ENCODE measurements at places on chromosomes 7 and 10. TPM values are rescaled to one million over a fixed set of nuclear protein-coding genes. Genes with fewer than 3 reads are reported as not detected.

DNA sequence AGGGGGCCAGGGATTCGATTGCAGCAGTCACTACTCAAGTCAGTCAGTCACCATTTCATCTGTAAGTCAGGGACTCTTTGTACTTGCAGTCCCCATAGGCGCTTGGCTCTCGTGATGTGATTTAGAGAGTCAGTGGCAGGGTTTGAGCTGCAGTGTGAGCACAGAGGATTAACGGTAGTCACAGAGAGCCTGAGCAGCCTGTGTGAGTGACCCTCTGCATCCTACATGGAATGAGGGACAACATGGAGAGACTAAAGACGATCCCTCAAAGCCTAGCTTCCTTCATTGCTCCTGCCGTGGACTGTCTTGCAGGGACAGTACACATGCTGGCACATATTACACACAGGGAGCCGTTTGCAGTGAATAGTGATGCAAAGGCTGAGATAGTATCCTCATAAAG lies 56.3 kb downstream of the PRPF18 start:
- H3K4me1 ChIP-seq = peaks cover 3% of the 10 kb centered on the region
- H3K27me3 ChIP-seq = no peaks in the 10 kb centered on the region
- H3K36me3 ChIP-seq = peaks cover 67% of the 10 kb centered on the region
- no peak overlapping the region for H3K4me3 ChIP-seq

HABP2 gene
- not detected for total RNA-seq

TRPV5 gene
- total RNA-seq = not detected

DNA sequence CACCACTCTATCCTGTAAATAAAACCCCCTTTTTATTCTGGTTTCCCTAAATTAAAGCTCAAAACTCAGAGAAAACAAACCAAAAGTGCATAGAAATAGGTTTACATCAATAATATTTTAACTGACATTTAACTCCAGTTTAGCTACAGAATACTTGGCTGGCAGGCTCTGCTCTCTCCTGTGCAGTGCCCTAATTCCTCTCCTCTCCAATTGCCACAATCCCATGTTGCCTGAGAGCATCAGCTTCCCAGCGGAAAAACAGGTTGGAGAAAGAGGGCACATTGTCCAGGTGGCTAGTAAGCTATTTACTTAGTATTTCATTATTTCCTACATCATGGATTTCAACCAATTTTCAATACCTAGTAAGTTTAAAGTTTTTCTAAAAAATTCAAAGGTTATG lies 8.7 kb downstream of the SEMA3E start:
- DNase-seq = no peak
- H3K4me1 ChIP-seq = no peaks in the 10 kb centered on the region
- no peak overlapping the region for H3K4me3 ChIP-seq
- no peaks in the 10 kb centered on the region for H3K36me3 ChIP-seq
- H3K27me3 ChIP-seq = no peaks in the 10 kb centered on the region
- no peak overlapping the region for H3K27ac ChIP-seq

DNA sequence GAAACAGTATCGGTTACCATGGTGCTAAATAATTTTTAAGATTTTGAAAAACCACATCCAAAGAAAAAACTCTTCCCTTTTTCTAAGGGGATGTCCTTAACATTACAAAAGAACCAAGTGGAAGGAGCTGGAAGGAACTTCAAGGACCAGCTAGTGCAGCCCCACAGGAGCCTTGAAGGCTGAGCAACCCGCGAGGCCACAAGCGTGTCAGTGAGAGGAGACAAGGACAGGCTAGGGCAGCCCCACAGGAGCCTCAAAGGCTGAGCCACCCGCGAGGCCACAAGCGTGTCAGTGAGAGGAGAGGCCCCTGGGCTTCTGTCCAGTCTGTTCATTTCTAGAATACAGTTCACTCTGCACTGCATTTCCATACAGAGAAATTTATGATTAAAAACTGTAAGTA lies 80.1 kb upstream of the ATP6V0A4 start:
- no peaks in the 10 kb centered on the region for H3K27me3 ChIP-seq
- H3K4me1 ChIP-seq = peaks cover 19% of the 10 kb centered on the region
- no peak overlapping the region for H3K27ac ChIP-seq
- peaks cover 3% of the 10 kb centered on the region for H3K36me3 ChIP-seq

GRCh38 chr10:122301055-122301810 lies 30.1 kb downstream of the BTBD16 start:
- no peak overlapping the region for H3K27ac ChIP-seq
- peaks cover 4% of the 10 kb centered on the region for H3K4me1 ChIP-seq
- peaks cover 7% of the 10 kb centered on the region for H3K27me3 ChIP-seq
- no peaks in the 10 kb centered on the region for H3K36me3 ChIP-seq

- peaks cover 19% of the 10 kb centered on the region for H3K4me1 ChIP-seq
- no peak for DNase-seq
- no peak overlapping the region for H3K4me3 ChIP-seq
- no peak overlapping the region for H3K27ac ChIP-seq
- H3K36me3 ChIP-seq = peaks cover 28% of the 10 kb centered on the region
Observed at GRCh38 chr10:31359979-31360378, 41.0 kb downstream of the ZEB1 start.

GRCh38 chr7:108203537-108203936 lies 73.4 kb upstream of the LAMB4 start:
- peaks cover 4% of the 10 kb centered on the region for H3K36me3 ChIP-seq
- H3K27ac ChIP-seq = no peak overlapping the region
- no peak overlapping the region for H3K4me3 ChIP-seq
- no peaks in the 10 kb centered on the region for H3K4me1 ChIP-seq

STEAP1B gene
- 0.18 TPM for total RNA-seq

DNA sequence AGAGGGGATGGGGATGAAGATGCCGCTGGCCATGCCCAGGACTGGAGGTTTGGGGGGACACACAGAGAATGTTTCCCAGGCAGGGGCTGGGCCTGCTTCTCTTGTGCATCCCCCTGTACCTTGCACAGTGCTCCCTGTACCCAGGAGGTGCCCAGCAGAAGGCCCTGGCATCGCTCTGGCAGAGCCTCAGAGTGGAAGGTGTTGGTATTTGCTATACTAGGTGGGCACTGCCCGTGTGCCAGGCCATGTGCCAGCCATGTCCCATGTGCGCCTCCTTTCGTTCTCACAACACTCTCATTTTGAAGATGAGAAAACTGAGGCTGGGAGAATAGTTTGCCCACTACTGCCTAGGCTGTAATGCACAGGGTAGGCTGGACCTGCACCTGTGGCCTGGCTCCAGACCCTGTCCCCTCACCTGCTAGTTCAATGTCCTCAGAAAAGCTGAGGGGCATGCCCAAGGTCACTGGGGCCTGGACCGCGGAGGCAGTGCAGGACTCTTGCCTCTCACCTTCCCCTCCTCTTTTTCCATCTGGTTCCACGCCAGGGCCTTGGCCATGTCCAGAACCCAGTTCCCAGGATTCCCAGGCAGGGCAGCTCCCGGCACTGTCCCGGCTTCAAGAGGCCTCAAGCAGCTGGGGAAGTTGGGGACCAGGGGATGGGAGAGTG lies 64.7 kb downstream of the GOLGA7B start:
- DNase-seq = no peak
- no peaks in the 10 kb centered on the region for H3K36me3 ChIP-seq
- no peak overlapping the region for H3K27ac ChIP-seq
- H3K4me1 ChIP-seq = peaks cover 6% of the 10 kb centered on the region
- no peak overlapping the region for H3K4me3 ChIP-seq
- peaks cover 16% of the 10 kb centered on the region for H3K27me3 ChIP-seq

- H3K27me3 ChIP-seq = no peaks in the 10 kb centered on the region
- peaks cover 2% of the 10 kb centered on the region for H3K36me3 ChIP-seq
- no peaks in the 10 kb centered on the region for H3K4me1 ChIP-seq
- DNase-seq = no peak
Observed at GRCh38 chr10:93913706-93914105, 19.9 kb downstream of the SLC35G1 start.

CYP3A5 gene
- not detected for total RNA-seq

MLXIPL gene
- not detected for total RNA-seq

- no peak for DNase-seq
- no peaks in the 10 kb centered on the region for H3K4me1 ChIP-seq
- peaks cover 32% of the 10 kb centered on the region for H3K27me3 ChIP-seq
- no peak overlapping the region for H3K4me3 ChIP-seq
- no peak overlapping the region for H3K27ac ChIP-seq
Observed at GRCh38 chr10:24444337-24444736, 235.4 kb downstream of the KIAA1217 start.

CTAGE4 gene
- 1.8 TPM for total RNA-seq

GBX1 gene
- not detected for total RNA-seq

WDR86 gene
- not detected for total RNA-seq

DNA sequence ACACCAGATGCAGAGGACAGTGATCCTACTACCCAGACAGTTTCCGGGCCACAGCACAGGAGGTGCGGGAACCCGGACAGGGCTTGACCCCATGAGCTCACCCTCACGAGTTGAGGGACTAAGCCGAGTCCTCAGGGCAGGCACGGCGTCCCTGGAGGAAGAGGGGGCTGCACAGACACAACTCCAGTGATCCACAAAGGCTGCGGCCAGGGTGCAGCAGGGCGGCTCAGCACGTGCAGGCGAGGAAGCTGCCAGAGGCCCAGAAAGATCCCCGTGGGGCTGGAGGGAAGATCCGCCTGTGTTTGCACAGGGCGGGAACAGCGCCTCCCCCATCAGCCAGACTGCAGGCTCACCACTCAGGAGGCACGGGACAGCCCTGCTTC lies 45.9 kb upstream of the TMEM72 start:
- DNase-seq = no peak
- peaks cover 16% of the 10 kb centered on the region for H3K4me1 ChIP-seq
- H3K36me3 ChIP-seq = no peaks in the 10 kb centered on the region
- H3K27me3 ChIP-seq = peaks cover 51% of the 10 kb centered on the region

- H3K27me3 ChIP-seq = no peaks in the 10 kb centered on the region
- no peak overlapping the region for H3K4me3 ChIP-seq
- H3K4me1 ChIP-seq = no peaks in the 10 kb centered on the region
- no peak for DNase-seq
Observed at GRCh38 chr7:48471196-48471595, 299.9 kb downstream of the ABCA13 start.

GRCh38 chr7:44846816-44847508 lies 925 bp downstream of the H2AZ2 start:
- H3K4me1 ChIP-seq = peaks cover 52% of the 10 kb centered on the region
- peaks cover 29% of the 10 kb centered on the region for H3K36me3 ChIP-seq
- no peaks in the 10 kb centered on the region for H3K27me3 ChIP-seq
- DNase-seq = no peak

GRCh38 chr7:91128683-91129348 lies 135.4 kb upstream of the FZD1 start:
- no peaks in the 10 kb centered on the region for H3K27me3 ChIP-seq
- no peak for DNase-seq
- H3K36me3 ChIP-seq = no peaks in the 10 kb centered on the region

- H3K27me3 ChIP-seq = no peaks in the 10 kb centered on the region
- no peak for DNase-seq
- H3K36me3 ChIP-seq = no peaks in the 10 kb centered on the region
- no peak overlapping the region for H3K4me3 ChIP-seq
- H3K27ac ChIP-seq = no peak overlapping the region
Observed at GRCh38 chr10:52368725-52369124, 54.6 kb downstream of the DKK1 start.

GRCh38 chr7:33087858-33088257 lies 21.3 kb downstream of the RP9 start:
- H3K27me3 ChIP-seq = peaks cover 3% of the 10 kb centered on the region
- H3K27ac ChIP-seq = no peak overlapping the region
- no peak overlapping the region for H3K4me3 ChIP-seq
- H3K4me1 ChIP-seq = no peaks in the 10 kb centered on the region

IRF5 gene
- 4.0 TPM for total RNA-seq

- no peaks in the 10 kb centered on the region for H3K36me3 ChIP-seq
- H3K27me3 ChIP-seq = peaks cover 6% of the 10 kb centered on the region
- H3K27ac ChIP-seq = no peak overlapping the region
- no peak for DNase-seq
- H3K4me3 ChIP-seq = no peak overlapping the region
- H3K4me1 ChIP-seq = no peaks in the 10 kb centered on the region
Observed at GRCh38 chr7:103576641-103577040, 130.6 kb upstream of the SLC26A5 start.

GRCh38 chr7:33186192-33186591 lies 56.8 kb downstream of the BBS9 start:
- DNase-seq = no peak
- no peaks in the 10 kb centered on the region for H3K27me3 ChIP-seq
- no peaks in the 10 kb centered on the region for H3K36me3 ChIP-seq

PNLIPRP3 gene
- total RNA-seq = not detected

MSANTD7 gene
- total RNA-seq = 26.5 TPM

GRCh38 chr7:1059200-1060091 lies 15.1 kb downstream of the GPR146 start:
- H3K4me1 ChIP-seq = peaks cover 11% of the 10 kb centered on the region
- H3K27me3 ChIP-seq = no peaks in the 10 kb centered on the region
- no peak overlapping the region for H3K27ac ChIP-seq
- no peak for DNase-seq

GRCh38 chr10:73962386-73962785 lies 35.5 kb upstream of the VCL start:
- peaks cover 3% of the 10 kb centered on the region for H3K27me3 ChIP-seq
- no peak overlapping the region for H3K4me3 ChIP-seq
- H3K27ac ChIP-seq = no peak overlapping the region

DNA sequence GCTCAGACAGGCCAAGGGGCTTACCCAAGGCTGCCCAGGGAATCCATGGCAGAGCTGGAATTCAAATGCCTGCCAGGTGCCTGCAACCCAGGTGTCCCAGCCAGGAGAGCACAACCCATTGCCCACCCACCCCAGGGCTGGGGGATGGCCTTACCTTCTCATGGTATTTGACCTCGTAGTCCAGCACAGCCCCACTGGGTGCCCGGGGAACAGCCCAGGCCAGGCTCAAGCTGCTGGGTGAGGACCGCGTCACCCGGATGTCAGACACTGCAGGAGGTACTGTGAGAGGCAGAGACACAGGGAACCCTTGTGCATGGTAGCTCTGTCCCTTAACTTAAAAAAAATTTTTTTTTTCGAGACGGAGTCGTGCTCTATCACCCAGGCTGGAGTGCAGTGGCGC lies 9.0 kb downstream of the EPHB4 start:
- H3K4me1 ChIP-seq = no peaks in the 10 kb centered on the region
- no peak overlapping the region for H3K27ac ChIP-seq
- DNase-seq = no peak
- no peaks in the 10 kb centered on the region for H3K27me3 ChIP-seq
- H3K36me3 ChIP-seq = no peaks in the 10 kb centered on the region
- no peak overlapping the region for H3K4me3 ChIP-seq

- H3K27ac ChIP-seq = no peak overlapping the region
- peaks cover 6% of the 10 kb centered on the region for H3K4me1 ChIP-seq
- H3K27me3 ChIP-seq = no peaks in the 10 kb centered on the region
- H3K4me3 ChIP-seq = no peak overlapping the region
- no peak for DNase-seq
Observed at GRCh38 chr7:129493555-129493954, 8.8 kb upstream of the SMKR1 start.

ARL4A gene
- total RNA-seq = 13.8 TPM

- DNase-seq = no peak
- H3K27ac ChIP-seq = no peak overlapping the region
- no peaks in the 10 kb centered on the region for H3K4me1 ChIP-seq
- H3K27me3 ChIP-seq = peaks cover 31% of the 10 kb centered on the region
- H3K36me3 ChIP-seq = no peaks in the 10 kb centered on the region
- no peak overlapping the region for H3K4me3 ChIP-seq
Observed at GRCh38 chr10:30111340-30112022, 52.1 kb upstream of the JCAD start.

DRGX gene
- not detected for total RNA-seq

GRCh38 chr7:142939226-142939910 lies at the start of gene LLCFC1:
TSS of gene LLCFC1 (plus strand) at chr7:142939484. CDS start at chr7:142939622, 138 bp downstream.
- peak; percentile 3 for DNase-seq
- no peak within 1 kb of the TSS for H3K4me3 ChIP-seq
- no peaks in the 10 kb centered on the region for H3K36me3 ChIP-seq
- no peaks in the 10 kb centered on the region for H3K27me3 ChIP-seq
- H3K27ac ChIP-seq = no peak within 1 kb of the TSS
